Activated naive CD4-positive, alpha-beta T cell treated with Interleukin-2 at 50 U/mL for 16 hours (primary cell): ENCODE measurements at places on chromosomes 3 and 15.

- no peak for DNase-seq
Measured at GRCh38 chr3:185365291-185366073, 2.5 kb downstream of the MAP3K13 start.

- DNase-seq, result no peak
Measured at GRCh38 chr3:9035473-9035872, 72.2 kb upstream of the RAD18 start.

DNA sequence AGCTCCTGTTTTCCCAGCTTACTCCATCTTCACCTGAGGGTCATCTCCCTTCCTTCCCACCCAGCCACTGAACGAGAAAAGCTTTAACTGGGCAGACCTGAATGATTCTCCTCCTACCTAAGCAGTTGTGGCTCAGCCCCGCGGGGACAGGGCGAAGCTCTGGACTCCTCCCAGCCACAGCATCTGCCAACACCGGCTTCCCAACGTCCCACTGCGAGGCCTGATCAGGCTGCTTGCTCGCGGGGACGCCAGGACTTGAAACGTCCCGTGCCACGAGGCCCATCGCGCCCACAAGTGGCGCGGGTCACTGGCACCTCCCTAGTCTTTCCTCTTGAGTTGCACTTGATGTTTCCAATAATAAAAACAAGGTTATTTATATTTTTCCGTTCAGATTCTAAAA lies at the start of gene SPATA16:
Gene SPATA16, minus strand, starts transcription at position 250 of the 400 bp plus-strand sequence. CDS start 23,504 bp downstream, outside the sequence.
- DNase-seq, result no peak

DNA sequence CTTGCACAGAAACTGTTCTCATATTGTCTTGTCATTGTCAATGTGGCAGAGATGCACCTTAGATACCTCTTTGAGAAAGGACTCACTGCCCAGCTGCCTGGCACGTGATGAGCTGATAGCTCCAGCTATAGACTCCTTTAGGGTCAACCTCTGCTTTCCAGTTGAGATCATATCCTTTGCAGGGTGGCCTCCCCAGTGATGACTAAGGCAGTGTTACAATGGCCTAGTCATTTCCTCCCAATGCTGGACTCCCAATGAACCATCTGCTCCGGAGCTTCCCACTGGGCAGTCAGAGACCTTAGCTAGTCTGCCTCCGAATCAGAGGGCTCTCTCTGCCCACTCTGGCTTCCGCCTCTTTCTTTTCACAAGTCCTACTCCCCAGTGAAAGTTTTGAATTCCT lies 79.5 kb downstream of the CHRD start:
- no peak for DNase-seq

DNA sequence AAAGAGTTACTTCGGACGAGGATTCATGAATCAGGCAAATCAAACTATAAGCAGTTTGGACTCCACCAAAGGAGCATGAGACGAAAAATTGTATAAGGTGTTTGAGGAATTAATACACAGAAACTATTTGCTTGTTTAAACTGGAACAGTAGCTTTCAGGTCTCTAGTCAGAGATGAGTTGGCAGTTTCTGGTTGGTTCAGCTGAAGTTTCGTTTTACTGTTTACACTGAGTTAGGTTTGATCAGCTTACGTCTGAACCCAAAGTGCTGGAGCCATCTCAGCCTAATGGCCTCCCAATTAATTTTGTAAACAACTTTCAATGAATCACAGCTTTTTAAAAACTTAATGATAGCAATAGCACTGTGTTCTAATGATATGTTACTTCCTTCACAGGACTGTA lies 703.7 kb downstream of the NLGN1 start:
- no peak for DNase-seq

DNA sequence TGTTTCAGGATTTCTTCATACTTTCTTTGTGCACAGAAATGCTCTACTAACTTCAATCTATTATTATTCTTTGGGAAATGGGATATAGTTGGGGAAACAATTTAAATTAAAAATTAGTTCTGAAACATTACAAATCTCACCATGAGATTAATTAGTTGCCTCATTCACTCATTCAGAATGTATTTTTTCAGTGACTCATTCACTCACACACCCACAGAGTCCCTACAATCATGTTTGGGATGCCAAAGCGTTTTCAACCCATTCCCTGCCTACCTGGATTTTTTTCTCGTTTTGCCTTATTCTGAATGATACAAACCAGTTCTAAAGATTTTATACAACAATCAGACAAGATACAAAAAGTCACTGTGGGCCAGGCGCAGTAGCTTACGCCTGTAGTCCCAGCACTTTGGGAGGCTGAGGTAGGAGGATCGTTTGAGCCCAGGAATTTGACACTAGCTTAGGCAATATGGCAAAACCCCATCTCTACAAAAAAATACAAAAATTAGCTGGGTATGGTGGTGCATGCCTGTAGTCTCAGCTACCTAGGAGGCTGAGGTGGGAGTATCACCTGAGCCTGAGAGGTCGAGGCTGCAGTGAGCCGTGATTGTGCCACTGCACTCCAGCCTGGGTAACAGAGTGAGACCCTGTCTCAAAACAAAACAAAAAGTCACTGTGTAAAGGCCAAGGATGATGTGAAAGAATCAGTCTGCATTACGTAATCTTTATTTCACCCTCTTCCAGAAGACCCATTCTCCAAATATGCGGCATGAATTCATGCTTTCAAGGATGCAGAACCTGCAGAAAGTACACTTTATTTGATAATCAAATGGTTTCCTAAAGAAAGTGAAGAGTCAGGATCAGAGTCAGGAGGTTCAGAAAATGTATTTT lies 34.8 kb upstream of the ARHGEF3 start:
- DNase-seq, result no peak

- no peak for DNase-seq
Measured at GRCh38 chr15:50077176-50077575, 41.9 kb downstream of the ATP8B4 start.

GRCh38 chr3:170765419-170766078 lies 104.4 kb downstream of the RPL22L1 start:
- DNase-seq, result no peak

- DNase-seq, result no peak
Measured at GRCh38 chr3:101762041-101762646, 16.9 kb upstream of the NXPE3 start.

GRCh38 chr3:110646496-110646895 lies 425.1 kb upstream of the NECTIN3 start:
- no peak for DNase-seq

GRCh38 chr15:91307601-91308000 lies 207.5 kb downstream of the SV2B start:
- DNase-seq, result no peak

DNA sequence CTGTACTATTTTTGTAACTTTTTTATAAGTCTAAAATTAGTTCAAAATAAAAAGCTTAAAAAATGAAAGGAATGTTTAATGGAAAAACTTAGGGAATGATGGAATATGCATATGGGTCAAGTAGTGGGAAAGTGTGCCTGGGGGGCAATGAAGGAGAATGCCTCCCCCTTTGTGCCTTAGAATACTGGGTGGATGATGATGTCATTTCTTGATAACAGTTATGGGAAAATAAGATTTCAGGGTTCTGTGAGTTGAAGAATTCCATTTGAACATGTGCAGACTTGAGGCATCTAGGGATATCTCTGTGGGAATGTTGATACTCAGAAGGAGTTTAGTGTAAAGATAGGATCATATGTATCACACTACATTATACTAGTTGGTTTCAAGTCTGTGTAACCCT lies 13.8 kb downstream of the WDR93 start:
- no peak for DNase-seq

DNA sequence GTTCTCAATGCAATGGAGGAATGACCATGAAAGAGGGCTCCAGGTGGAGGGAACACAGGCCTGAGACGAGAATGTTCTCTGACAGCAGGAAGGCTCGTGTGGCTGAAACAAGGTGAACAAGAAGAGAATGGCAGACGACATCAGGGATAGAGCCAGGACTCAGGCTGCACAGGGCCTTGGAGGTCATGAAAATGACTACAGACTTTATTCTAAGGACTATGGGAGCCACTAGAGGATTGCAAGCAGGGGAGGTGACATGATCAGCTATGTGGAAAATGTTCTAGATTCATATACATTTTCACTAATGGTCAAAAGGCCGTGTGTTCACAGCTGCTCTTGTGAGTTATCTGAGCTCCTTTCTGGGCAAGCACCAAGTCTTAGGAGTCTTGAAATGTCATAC lies 78.2 kb downstream of the TAFA4 start:
- DNase-seq, result no peak

DNA sequence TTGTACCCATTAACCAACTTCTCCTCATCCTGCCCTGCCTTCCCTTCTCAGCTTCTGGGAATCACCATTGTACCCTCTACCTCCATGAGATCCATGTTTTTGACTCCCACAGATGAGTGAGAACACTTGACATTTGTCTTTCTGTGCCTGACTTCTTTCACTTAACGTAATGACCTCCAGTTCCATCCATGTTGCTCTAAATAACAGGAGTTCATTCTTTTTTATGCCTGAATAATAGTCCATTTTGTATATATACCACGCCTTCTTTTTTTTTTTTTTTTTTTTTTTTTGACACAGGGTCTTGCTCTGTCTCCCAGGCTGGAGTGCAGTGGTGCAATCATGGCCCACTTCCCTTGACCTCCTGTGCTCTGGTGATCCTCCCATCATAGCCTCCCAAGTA lies 6.7 kb downstream of the SNX1 start:
- no peak for DNase-seq

- DNase-seq, result no peak
Measured at GRCh38 chr3:84077479-84077878, 881.3 kb upstream of the CADM2 start.

- DNase-seq, result no peak
Measured at GRCh38 chr3:133488785-133489367, 84.6 kb upstream of the CDV3 start.

GRCh38 chr3:46913644-46914043 lies 36.1 kb downstream of the PTH1R start:
- no peak for DNase-seq
